ENCODE measurements at places on chromosomes 11 and 22. TPM values are rescaled to one million over a fixed set of nuclear protein-coding genes. Genes with fewer than 3 reads are reported as not detected.

Gene SELENOM
- 11.8 TPM for total RNA-seq

Gene EP300
- total RNA-seq, result 52.6 TPM

Gene THRSP
- total RNA-seq, result not detected

Gene VPREB1
- not detected for total RNA-seq

Gene TRIM29
- not detected for total RNA-seq

Gene ACTN3
- not detected for total RNA-seq
